ENCODE measurements at places on chromosomes 1 and 21.
A peak's percentile ranks its signal among the peaks of the same experiment; 100 is the strongest.

- DNase-seq = peak; percentile 84
Observed at GRCh38 chr1:16215882-16216753, 3.7 kb upstream of the ARHGEF19 start.

DNA sequence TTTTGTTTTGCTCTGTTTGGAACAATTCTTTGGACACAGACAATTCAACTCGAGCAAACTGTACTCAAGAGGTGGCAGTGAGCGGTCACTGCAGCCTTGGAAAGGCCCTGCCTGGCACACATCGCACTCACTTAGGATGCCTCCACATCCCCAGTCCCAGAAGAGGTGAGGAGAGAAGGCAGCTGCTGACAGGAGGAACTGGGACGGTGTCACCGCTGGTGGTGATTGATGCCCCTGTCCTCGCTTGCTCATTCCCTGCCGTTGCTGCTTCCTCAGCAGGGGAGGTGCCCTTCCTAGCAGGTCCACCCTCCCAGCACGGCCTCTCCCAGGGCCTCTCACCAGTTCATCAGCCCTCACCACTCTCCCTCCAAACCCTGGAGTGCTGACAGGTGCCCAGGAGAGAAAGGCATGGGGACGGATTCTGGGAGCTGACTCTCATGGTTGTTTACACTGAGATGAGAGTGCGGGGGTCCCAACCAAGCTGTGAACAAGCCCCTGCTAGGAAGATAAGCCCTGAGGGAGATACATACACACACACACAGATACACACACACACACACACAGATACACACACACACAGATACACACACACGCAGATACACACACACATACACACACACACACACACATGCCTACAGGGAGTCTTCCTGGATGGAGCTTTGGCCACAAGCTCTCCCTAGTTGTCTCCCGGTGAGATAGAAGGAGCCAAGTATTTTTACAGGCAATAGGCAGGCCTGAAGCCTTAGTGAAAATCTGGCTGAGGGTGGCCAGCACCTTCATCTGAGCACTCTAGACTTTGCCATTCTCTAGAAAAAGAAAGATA is 101.1 kb downstream of the CDC7 start:
- no peak for DNase-seq

GRCh38 chr1:165900576-165901380 is 73.4 kb downstream of the UCK2 start:
- peak; percentile 73 for DNase-seq

GRCh38 chr1:171501305-171502024 is 16.1 kb downstream of the PRRC2C start:
- DNase-seq = peak; percentile 39

Measured in DMS79 treated with DMSO at 0.1 percent for 48 hours (cell line).